ENCODE measurements at places on chromosomes 12 and 14. TPM values are rescaled to one million over a fixed set of nuclear protein-coding genes. Genes with fewer than 3 reads are reported as not detected.
A peak's percentile ranks its signal among the peaks of the same experiment; 100 is the strongest.

Gene FSCB
- total RNA-seq: 0.10 TPM

GRCh38 chr14:83975841-83976770 lies 1553.8 kb upstream of the FLRT2 start:
- DNase-seq: peak; percentile 35

Gene AREL1
- total RNA-seq: 15.0 TPM

DNA sequence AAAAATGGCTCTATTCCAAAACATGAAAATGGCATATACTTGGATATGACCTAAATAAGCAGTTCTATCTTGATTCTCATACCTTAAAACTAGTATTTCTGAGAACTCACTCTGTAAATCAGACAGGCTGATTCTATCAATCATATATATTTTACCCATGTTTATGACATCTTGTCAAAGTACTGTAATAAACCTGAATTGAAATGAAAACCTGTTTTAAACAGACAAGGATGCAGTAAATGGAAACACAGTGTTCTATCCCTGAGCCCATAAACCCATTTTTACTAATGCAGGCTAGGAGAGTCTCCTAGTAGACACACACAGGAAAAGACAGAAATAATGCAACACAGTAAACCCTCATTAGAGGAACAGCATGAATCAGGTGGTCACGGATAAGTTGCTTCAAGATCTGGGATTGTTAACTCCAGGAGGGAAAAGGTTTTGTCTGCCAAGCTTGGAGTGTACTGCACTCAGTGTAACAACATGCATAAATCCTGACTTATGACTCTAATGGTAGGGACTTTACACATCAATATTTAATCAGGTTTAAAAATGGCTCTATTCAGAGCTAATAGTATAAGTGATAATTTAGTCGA lies 93.6 kb upstream of the CPNE8 start:
- no peak for DNase-seq

Gene APOF
- total RNA-seq: not detected

GRCh38 chr14:50823762-50824636 lies 7.0 kb downstream of the NIN start:
- DNase-seq: no peak

- DNase-seq: no peak
Measured at GRCh38 chr12:49094975-49095365, 369 bp upstream of the DHH start.

DNA sequence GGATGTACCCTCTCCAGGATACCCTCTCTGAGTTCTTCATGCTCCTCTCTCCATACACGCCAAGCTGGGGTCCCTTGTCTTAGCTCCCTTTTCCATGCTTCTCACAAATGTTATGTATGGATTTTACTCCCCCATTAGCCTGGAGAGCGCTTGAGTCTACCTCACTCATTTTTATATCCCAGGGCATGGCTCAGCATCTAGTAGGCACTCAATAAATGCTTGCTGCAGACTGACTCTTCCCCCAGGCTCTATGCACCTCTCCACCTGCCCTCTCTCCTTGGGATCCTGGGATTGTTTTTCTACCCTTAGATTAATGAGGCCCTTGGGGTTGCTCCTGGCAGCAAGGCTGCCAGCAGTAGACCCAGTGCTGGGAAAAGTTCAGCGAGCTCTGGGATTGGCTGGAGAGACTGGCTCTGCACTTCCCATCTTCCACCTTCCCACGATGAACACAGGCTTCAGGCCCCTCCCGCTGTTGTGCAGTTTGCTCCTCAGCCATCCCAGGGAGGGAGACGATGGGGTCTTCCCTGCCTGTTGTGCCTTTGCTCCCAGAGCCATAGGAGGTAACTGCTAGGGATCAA lies 2.2 kb downstream of the NRIP2 start:
- no peak for DNase-seq

Gene TBC1D30
- 1.5 TPM for total RNA-seq

Gene SLC7A7
- total RNA-seq: 6.8 TPM

Gene ENDOU
- total RNA-seq: 20.8 TPM

- DNase-seq: no peak
Measured at GRCh38 chr14:71804992-71805391, 127.2 kb upstream of the RGS6 start.

GRCh38 chr12:20701106-20701505 lies 6.0 kb downstream of the SLCO1C1 start:
- DNase-seq: no peak

Gene TAS2R13
- 6.2 TPM for total RNA-seq

Gene BTBD6
- 29.0 TPM for total RNA-seq

Gene VDR
- 12.2 TPM for total RNA-seq

DNA sequence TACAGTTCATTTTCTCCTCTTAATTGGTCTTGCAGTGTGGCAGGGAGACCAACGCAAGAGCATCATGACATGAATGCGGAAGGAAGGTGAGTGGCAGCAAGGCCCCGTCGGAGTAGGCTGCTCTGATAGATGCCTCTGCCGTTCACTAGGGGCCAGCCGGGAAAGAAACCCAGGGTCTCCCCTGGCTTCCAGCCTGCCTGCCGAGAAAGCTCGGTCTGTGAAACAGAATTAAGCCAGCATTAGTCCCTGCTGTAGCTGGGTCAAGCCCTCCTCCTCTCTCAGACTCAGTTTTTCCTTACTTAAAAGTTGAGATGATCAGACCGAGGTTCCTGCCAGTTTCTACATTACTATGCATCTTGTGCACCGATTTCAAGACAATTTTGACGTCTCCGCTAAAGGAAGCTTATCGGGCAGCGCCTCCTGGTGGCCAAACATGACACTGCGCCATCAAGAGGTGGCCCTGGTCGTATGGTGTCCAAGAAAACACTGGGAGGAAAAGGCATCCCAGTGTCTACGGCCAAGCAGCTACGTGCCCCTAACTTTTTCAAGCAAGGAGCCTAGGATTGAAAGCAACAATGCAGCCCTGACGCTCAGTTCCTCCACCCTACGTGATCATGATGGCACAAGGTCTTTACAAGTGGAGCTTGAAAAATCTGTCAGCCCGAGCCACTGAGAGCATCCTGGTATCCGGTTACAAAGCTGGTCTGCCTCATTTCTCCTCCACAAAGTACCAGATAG lies 131.6 kb downstream of the KSR2 start:
- DNase-seq: peak; percentile 50

- no peak for DNase-seq
Measured at GRCh38 chr12:51740536-51740935, 108.0 kb downstream of the FIGNL2 start.

Gene SPX
- total RNA-seq: 1.5 TPM

DNA sequence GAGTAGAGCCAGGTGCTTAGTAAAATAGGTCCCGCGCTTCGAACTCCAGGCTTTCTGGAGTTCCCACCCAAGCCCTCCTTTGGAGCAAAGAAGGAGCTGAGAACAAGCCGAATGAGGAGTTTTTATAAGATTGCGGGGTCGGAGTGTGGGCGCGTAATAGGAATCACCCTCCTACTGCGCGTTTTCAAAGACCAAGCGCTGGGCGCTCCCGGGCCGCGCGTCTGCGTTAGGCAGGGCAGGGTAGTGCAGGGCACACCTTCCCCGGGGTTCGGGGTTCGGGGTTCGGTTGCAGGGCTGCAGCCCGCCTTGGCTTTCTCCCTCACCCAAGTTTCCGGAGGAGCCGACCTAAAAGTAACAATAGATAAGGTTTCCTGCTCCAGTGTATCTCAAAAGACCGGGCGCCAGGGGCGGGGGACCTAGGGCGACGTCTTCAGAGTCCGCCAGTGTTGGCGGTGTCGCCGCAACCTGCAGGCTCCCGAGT lies 3.6 kb downstream of the SSTR1 start:
- no peak for DNase-seq

Gene OR6C68
- not detected for total RNA-seq

DNA sequence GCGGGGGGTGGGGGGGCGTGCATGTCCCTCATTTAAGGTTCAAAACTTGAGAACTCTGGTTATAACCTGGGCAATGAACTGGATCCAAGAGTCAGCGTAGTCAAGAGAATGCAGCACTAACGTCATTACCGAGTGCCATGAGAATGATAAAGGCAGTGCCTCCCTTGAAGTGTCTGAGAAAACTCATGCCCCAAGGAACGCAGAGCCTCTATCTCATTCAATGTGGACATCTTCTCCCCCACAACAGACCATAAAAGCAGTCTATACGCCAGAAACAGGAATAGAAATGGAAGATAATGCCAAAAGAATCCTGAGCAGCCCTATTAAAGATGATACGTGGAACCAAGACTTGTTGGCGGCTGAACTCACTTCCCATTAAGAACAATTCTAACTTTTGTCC lies 208.6 kb downstream of the MED13L start:
- DNase-seq: no peak

- no peak for DNase-seq
Measured at GRCh38 chr12:7801460-7801859, 12.3 kb downstream of the NANOG start.

DNA sequence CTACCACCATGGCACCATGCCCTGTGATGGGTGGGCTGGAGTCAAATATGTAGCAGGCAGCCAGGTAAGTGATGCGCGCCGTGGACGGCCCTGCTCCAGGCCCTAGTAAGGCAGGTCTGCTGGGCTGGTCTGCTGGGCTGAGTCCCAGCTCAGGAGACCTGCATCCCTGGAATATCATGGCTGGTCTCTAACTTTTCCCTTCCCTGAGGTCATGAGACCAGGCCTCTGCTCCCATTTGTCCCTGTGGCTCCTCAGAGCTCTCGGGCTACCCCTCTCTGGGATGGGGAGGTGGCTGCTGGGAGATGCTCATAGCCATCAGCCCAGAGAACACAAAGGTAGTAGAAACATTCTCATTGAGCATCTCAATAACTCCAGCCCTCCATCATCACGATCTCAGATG lies 19.8 kb upstream of the KCNA5 start:
- DNase-seq: no peak

- DNase-seq: no peak
Measured at GRCh38 chr12:65937806-65938205, 113.5 kb downstream of the HMGA2 start.

DNA sequence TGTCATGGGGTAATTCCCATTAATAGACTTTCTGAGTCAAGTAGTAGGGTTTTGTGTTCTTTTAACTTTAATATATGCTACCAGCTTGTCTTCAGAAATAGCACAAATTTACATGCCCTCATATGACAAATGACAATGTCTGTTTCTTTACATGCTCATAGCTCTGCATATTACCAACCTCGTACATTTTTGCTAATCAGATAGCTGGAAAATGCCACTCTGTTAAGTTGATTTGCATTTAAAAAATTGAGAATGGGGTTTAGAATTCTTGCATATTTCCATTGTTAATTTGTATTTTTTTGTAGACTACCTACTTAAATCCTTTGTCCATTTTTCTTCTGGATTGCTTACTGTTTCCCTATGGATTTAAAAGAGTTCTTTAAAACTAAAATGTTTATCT lies 31.2 kb downstream of the SERPINA1 start:
- DNase-seq: no peak

GRCh38 chr12:89874146-89874545 lies 165.5 kb upstream of the ATP2B1 start:
- no peak for DNase-seq

GRCh38 chr12:87302126-87302745 lies 727.0 kb downstream of the C12orf50 start:
- DNase-seq: no peak

DNA sequence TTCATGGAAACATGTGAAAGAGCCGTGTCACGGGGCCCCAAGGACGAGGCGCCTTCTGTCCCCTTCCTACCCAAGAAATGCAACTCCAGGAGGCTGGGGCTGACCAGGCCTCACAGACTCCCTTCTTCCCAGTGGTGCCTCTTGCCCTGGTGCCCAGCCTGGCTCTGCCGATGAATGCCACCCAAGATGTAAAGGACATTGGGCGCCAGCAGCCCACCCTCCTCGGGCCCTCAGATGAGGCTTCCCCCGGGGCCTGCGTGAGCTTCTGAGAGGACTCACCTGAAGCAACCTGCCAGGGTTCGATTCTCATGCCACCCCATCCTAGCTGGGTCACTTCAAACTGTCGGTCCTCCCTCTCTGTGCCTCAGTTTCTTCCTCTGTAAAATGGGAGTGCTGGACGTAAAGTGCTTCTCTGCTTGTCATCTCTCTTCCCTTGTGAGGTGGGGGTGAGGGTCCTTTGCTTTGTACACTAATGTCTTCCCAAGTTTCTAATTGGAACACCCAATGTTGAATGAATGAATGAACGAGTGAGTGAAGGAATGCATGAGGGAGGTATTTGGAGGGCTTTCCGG lies 10.8 kb downstream of the FAM222A start:
- DNase-seq: no peak

GRCh38 chr12:44960423-44960822 lies 84.3 kb upstream of the NELL2 start:
- DNase-seq: no peak

Gene SMOC1
- 5.9 TPM for total RNA-seq

DNA sequence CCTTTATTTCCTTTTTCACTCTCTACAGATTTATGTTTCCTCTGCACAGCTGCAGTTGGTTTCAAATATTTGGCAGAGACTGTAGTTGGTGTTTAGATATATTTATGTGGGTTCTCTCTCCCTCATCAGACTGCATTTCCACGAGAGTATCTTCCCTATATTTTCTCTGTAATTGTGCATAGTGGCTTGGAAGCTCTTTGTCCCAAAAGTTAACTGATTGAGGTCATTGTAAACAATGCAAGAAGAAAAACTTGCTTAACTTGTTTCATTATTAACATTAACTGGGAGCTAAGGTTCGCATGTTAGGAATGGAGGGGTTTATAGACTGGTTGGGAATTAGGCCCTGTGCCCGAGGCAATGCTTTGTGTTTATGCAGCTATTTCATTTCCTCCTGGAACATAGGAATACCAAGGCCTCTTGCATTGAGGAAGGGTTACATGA lies 216.9 kb upstream of the HMGA2 start:
- DNase-seq: no peak

DNA sequence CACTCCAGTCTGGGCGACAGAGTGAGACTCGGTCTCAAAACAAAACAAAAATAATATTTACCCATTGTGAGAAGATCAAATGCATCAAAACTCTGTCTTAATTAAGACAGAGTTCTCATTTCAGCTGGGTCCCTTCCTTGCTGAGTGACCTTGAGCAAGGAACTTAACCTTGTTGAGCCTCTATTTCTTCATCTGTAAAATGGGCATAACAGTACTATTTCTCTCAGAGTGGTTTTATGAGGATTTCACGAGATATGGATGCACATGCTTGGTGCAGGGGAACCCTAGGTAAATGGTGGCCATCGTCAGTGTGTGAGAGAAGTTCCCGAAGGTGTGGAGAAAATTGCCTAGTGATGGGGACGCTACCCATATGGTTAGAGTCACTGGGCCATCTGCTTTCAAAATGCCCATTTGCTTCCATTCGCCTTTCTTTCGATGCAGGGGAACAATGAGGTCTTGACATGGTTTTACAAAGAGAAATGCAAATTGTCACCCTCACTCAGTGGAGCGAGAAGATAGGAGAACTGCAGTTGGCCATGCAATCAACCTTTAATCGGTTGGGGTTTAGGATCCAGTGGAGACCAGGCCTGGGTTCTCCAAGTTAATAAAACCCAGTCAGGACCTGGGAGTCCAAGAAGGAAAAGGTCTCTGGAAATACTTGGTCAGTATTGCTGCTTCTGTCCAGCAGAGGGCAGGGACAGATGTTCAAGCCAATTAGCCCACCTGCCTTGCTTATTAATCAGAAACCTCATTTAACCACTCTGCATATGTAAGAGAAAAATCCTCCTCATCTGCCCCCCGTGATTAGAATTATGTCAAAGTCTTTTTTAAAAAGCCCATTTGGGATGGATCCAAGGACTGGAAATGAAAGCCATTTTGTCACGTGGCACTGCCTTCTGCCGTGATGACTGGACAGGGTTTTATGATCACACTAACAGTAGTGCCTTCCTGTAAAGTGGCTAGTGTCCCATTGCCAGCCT lies 37.2 kb downstream of the CFAP251 start:
- no peak for DNase-seq
